ENCODE measurements at places on chromosomes 1 and 21.

GRCh38 chr1:174990382-174990999, 9.3 kb upstream of the CACYBP start:
- DNase-seq, result no peak

DNA sequence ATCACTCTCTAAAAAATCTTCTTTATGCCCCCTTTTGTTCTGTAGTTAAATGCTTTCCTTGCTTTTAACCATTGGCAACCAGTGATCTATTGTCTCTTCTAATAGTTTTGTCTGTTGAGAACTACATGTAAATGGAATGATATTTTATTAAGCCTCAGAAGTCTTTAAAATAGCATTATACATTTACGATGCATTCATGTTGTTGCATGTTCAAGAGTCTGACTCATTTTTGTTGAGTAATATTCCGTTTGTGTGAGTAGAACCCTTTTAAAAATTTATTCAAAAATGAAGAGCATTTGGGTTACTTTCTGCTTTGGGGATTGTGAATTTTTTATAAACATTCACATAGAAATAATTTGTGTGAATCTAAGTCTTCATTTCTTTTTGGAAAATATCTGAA, 1352.9 kb downstream of the NCAM2 start:
- no peak for DNase-seq

DNA sequence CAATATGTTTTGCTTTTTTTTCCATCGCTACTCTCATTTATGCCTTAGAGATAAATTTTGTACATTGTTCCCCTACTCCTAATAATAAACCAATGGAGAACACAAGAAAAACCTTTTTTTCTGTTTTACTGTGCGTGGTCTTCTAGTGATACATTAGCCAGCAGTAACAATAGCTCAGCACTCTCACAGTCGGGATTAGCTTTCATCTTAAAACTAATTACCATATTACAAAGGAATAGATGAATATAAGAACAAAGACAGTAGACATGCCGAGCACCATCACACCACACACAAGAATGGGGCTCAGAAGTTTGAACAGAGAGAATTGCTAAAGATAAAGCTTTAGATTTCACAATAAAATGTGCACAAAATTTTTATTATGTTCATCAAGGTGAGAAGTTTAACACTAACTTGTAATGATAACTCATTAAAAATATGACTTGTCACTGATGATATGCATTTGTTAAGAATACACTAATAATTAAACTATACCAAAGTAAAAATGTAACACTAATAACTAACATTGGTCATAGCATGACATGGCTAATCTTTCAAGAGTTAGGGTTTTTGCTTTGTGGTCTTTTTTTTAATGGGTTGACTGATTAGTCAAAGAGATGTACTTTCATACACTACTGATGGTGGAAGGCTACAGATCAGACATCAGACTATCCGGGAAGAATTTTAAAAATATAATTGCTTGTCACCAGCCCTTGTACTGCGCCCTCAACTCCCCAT, 61.8 kb downstream of the EXTL2 start:
- DNase-seq, result no peak

DNA sequence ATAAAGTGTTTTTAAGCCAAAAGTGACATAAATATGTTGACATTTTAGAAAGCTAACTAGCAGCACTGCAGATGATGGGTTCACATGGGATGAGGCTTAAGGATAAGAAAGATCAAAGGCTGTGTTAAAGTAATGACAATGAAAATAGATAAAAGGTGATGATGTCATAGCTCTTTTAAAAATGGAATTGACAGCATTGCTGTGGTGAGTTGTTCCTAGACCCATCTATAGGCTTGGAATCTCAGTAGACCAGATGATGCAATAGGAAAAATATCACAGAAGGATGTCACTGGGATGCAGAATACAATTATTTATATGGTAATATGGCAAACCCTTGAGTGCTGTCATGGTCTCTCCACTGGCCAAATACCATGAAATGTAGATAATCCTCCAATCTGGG, 286.0 kb downstream of the PLA2G4A start:
- DNase-seq, result no peak

GRCh38 chr1:164801791-164802502, 243.0 kb downstream of the PBX1 start:
- DNase-seq, result no peak
